Forelimb muscle (tissue), 1 donor: ENCODE measurements at places on chromosomes 6 and 20. TPM values are rescaled to one million over a fixed set of nuclear protein-coding genes. Genes with fewer than 3 reads are reported as not detected.

- DNase-seq = no peak
Observed at GRCh38 chr20:56160956-56161355, 87.6 kb upstream of the MC3R start.

- DNase-seq = no peak
Observed at GRCh38 chr6:16079354-16079753, 49.5 kb upstream of the MYLIP start.

- no peak for DNase-seq
Observed at GRCh38 chr20:56634735-56635385, 5.8 kb downstream of the TFAP2C start.

GRCh38 chr6:19754686-19755085, 82.5 kb upstream of the ID4 start:
- no peak for DNase-seq

DNA sequence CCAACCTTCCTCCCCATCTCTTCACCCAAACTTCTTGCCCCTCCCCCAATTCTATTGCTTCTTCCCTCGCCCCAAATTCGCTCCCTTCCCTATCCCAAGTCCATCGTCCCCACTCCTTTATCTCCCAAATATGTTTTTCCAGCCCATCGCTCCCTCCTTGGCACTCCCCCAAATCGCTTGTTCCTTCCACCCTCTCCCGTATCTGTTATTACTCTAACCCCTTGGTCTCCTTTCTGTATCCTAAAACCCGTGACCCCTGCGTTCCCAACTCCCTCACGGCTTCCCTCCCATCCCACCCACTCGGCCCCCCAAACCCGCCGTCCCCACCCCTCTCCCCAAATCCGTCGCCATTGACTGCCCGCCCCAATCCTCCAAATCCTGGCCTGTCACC, 584 bp downstream of the MTCH1 start:
- DNase-seq = no peak

GRCh38 chr6:41017663-41018062, 21.4 kb downstream of the UNC5CL start:
- no peak for DNase-seq

DNA sequence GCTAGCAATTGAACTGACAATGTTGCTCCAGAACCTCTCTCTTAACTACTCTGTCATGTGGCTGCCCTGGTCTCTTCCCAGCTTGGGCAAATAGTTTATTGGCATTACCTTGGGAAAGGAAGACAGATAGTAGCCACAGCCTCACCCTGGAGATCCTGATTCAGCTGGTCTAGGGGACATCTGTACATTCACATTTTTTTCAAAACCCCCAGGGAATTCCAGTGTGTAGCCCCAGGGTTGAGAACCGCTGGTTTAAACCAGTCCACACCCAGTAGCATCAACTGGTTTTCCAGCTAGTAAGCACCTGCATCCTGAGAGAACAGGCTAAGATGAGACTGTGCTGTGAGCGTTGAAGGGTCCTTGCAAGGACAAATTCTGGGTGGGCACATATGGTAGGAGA, 9.6 kb downstream of the SCUBE3 start:
- no peak for DNase-seq

- no peak for DNase-seq
Observed at GRCh38 chr6:106803188-106803587, 171.3 kb downstream of the CD24 start.

- no peak for DNase-seq
Observed at GRCh38 chr6:3081960-3082359, 13.7 kb downstream of the RIPK1 start.

DNA sequence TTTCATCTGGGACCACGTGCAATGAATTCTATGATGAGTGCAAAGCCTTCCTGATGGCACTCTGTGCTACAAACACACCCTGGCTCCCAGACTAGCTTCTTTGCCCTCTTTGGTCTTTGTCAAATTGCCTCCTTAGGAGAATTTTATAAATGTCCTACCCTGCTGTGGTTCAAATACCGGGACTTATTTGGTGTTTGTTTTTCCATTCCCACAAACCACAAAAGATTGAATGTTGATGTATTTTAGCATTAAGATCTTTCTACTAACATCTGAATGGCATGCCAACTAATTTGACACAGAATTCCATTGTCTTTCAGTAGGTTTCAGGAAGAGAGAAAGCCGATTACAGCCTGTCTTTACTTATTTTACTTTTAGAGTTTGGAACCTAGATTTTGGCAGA, 424.2 kb upstream of the SLC35B3 start:
- DNase-seq = no peak

GRCh38 chr6:52868240-52868639, 27.6 kb upstream of the GSTA5 start:
- no peak for DNase-seq

DNA sequence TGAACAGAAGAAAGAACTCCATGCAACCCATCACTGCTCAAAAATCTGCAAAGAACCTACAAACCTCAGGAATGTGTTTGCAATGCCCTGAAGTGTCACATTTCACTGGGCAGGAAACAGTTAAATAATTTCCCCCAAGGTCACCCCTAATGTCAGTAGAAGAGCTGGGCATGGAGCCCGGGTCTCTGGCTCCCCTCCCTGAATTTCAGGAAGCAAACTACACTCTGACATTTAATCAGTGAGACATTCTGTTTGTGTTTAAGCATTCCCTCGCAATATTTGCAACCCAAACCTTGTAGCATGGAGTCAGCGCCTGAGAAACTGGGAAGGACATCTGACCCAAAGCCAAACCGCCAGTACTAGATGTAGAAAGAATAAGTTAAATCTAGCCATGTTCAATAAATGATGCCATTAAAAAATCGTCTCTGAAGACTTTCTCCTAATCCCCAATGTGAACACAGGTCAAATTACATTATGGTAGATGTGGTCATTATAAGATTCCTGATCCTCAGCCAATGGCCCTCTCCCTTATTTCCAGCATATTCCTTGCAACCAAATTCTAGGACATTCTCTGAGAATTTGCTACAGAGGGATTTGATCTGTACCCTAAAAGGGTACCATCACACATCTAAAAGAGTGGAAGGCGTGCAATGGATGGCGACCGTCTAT, 91.2 kb upstream of the ADTRP start:
- no peak for DNase-seq

GRCh38 chr20:25623225-25623735, 534 bp downstream of the NANP start:
- DNase-seq = no peak

GRCh38 chr6:138415125-138415524, 11.1 kb downstream of the HEBP2 start:
- no peak for DNase-seq

DNA sequence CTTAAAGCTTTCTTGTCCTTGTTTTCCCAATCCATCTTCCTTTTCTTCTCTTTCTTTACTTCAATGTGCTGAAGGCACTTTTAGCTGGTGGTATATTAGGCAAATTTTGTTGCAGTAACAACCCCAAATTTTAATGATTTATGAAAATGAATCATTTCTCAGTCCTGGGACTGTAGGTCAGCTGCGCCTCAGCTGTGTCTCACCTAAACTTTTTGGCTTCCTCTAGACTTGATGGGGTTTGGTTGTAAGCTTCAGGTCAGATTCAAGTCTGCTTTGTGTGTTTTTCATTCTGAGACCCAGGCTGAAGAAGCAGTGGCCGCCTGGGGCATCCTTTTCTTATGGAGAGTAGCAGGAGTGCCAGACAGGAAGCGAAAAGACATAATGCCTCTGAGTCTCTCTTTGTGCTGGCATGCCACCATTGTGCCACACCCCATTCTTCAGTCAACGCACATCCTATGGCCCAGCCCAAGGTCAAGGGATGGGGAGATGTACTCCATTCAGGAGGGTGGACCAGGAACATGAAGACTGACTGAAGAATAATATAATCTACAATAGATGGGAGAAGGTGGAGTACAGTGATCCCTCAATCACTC, 28.9 kb upstream of the CD83 start:
- DNase-seq = no peak

- DNase-seq = no peak
Observed at GRCh38 chr6:7691675-7692452, 34.0 kb upstream of the BMP6 start.

DNA sequence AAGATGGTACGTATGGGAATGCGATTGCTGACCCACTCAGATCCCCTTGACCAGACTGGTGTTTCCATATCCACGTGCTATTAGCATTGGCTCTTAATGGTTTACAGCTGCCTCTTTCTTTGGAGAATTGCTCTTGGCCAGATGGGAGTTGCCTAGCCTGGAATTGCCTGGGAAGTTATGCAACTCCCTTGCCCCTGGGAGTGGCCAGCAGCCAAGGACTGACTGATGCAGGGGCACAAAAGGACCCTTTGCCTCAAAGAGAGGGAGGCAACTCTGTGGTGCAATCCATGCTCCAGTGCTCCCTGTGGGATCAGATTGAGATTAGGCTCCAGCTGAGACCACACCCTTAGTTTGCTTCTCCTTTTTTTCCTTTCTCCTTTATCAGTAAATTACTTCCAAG, 203.5 kb upstream of the JAG1 start:
- no peak for DNase-seq

DNA sequence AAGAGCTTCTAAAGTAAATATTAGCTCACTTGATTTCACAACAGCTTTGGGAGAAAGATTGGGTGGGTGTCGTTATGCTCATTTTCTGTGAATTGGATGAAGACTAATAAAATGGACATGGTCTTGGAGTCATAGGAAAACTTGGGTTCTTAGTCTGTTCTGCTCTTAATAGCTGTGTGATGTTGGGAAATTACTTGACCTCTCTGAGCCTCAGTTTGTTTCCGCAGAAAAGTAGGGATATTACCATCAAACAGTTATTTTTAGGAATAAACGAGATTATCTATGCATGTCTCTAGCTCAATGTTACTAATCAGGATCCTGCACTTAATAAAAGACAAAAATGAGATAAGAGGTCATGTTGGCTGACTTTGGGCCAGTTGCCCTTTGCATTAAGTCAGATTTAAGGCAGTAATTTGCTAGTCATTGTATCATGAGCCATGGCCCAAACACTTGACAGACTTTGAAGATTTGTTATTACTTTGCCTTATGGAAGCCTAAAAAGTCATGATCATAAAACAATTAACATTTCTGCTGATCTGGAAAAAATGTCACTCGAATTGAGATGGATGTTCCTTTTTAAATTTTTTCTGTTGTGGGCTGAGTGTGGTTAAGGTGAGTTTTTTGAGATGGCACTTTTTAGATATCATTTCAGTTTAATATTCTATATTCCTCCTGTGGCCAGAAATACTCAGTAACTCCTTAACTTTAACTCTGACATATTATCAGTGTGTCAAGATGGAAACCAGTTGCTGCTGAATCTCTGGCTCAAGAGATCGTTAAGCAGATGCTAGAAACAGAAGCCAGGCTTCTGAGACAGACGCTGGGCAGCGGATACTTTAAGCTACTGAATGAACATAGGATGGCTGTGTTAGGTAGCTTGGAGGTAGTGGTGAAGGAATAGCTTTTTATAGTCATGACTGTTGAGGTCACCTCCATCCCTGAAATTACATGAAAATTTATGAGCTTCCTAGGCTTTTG, 291.6 kb downstream of the PHF3 start:
- no peak for DNase-seq

GRCh38 chr6:45886776-45887175, 128.9 kb downstream of the CLIC5 start:
- DNase-seq = no peak

GRCh38 chr6:132285004-132285780, 116.1 kb downstream of the MOXD1 start:
- no peak for DNase-seq

DNA sequence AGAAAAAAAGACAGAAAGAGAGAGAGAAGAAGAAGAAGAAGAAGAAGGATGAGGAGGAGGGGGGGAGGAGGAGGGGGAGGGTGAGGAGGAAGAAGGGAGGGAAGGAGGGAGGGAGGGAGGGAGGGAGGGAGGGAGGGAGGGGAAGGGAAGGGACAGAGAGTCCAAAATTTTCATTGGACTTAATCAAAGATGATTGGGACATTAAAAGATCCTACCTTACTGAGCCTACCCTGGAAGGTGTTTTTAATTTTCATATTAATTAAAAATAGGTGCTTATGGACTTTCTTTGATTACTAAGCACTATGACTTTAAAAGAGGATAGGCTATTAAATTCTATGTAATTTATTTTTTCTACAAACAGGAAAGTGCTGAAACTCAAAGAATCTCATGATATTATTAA, 299.9 kb upstream of the THEMIS start:
- DNase-seq = no peak

DNA sequence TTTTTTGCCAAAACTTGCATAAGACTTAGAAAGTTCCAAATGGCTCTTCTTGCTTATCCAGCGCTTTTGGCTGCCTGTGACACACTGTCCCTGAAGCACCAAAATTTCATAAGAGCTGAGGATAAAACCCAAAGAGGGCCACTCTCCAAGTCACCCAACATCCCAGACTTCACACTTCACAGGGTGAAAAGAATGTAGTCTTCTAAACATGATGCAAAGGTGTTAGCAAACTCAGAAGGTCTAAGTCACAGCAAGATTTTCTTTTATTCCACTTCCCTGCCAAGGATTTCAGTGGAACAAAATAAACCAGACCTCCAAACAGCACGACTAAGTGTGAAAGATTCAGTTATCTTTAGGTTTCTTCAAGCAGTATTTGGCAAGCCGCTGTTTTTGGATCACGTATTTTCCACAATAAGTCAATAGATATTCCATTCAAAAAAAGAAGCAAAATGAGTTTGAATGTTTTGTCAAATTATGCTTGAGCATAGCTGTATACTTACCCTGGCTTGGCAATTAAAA, 44.6 kb upstream of the CD93 start:
- DNase-seq = no peak

DNA sequence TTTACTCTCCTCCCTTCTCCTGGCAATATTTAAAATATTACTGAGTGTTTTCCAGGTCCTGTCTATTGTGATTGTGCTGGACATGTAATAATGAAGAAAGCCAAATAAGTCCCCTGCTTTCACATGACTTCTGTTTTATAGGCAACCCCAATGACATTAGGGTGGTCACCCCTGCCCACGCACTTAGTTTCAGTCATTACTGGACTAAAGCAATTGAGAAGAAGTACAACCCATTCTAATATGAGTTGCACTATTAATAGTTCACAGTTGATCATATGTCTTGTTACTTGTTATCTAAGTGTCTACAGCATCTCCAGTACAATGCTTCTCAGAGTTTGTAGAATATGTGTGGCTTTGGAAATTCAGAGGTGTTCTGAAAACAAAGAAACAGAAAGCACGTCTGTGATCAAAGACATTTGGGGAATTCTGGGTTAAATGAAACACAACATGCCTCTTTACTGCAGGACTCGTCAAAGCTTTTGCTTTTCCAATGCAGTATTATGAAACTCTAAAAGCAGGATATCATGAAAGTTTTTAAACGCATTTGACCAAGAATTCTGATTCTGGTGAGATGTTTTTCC, 789.5 kb downstream of the DHX35 start:
- no peak for DNase-seq

BLCAP gene
- polyA plus RNA-seq = 528 TPM

TGM2 gene
- 13.8 TPM for polyA plus RNA-seq

GABRR1 gene
- polyA plus RNA-seq = 0.38 TPM

GABRR2 gene
- polyA plus RNA-seq = 2.0 TPM

THBS2 gene
- polyA plus RNA-seq = 33.9 TPM

FHL5 gene
- 1.7 TPM for polyA plus RNA-seq

GNRH2 gene
- 0.19 TPM for polyA plus RNA-seq

C20orf202 gene
- 0.39 TPM for polyA plus RNA-seq

COMMD7 gene
- 37.2 TPM for polyA plus RNA-seq

APCDD1L gene
- 5.9 TPM for polyA plus RNA-seq

TAPBP gene
- 20.3 TPM for polyA plus RNA-seq

CFB gene
- 1.0 TPM for polyA plus RNA-seq

ZNF165 gene
- polyA plus RNA-seq = 0.34 TPM

TRIM10 gene
- polyA plus RNA-seq = 0.48 TPM

FERMT1 gene
- polyA plus RNA-seq = 0.18 TPM

RIPOR2 gene
- 29.3 TPM for polyA plus RNA-seq

EDN1 gene
- 2.2 TPM for polyA plus RNA-seq

C6orf15 gene
- not detected for polyA plus RNA-seq
